ENCODE measurements at places on chromosomes 11 and 22.

- H3K4me1 ChIP-seq, result no peaks in the 10 kb centered on the region
- H3K27me3 ChIP-seq, result no peaks in the 10 kb centered on the region
- H3K4me3 ChIP-seq, result no peak overlapping the region
- H3K36me3 ChIP-seq, result no peaks in the 10 kb centered on the region
- DNase-seq, result no peak
- H3K27ac ChIP-seq, result no peak overlapping the region
These were observed 24.4 kb downstream of the HORMAD2 start for GRCh38 chr22:30104501-30105156.

DNA sequence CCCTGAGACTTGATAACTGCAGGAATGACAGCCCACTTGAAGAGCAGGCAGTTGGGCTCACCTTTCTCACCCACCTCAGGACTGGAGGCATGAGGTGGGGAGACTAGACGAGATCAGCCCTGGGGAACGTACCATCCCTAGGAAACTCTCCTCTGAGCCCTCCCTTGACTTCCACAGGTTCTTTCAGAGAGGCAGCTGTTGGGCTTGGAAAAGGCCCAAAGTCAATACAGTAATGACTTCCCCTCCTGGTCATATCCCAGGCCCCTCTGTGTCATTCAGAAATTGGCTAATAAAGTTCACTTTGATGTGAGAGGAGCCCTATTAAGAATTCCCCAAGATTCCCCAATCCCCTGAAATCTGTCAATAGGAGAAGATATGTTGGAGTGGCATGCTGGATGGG, 5.8 kb upstream of the NECTIN1 start:
- DNase-seq, result no peak
- peaks cover 6% of the 10 kb centered on the region for H3K4me1 ChIP-seq
- no peaks in the 10 kb centered on the region for H3K27me3 ChIP-seq
- H3K36me3 ChIP-seq, result no peaks in the 10 kb centered on the region
- H3K4me3 ChIP-seq, result no peak overlapping the region
- H3K27ac ChIP-seq, result no peak overlapping the region

DNA sequence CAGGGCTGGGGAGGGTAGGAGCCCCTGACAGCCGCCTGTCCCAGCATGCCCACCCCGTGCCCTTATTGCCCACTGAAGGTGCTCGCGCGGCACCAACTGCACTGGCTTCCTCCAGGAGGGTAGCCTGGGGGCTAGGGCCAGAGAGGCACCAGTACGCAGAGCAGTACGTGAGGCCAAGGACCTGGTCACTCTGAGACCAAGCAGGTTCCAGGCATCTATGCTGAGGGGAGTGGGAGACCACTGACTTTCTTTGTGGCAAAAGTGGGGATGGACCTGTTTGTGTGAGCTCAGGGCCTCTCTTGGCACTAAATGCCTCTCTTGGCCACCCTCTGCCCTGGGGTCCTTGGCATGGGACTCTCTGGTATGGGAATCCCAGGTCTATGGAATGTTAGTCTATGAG, 10.8 kb downstream of the GP1BB start:
- no peak overlapping the region for H3K4me3 ChIP-seq
- H3K36me3 ChIP-seq, result no peaks in the 10 kb centered on the region
- no peak overlapping the region for H3K27ac ChIP-seq
- H3K4me1 ChIP-seq, result peaks cover 7% of the 10 kb centered on the region
- no peaks in the 10 kb centered on the region for H3K27me3 ChIP-seq

GRCh38 chr11:111766834-111767142, 599 bp upstream of the PPP2R1B start:
- no peaks in the 10 kb centered on the region for H3K27me3 ChIP-seq
- H3K4me1 ChIP-seq, result peaks cover 23% of the 10 kb centered on the region
- DNase-seq, result no peak
- peak overlapping the region; percentile 83 for H3K4me3 ChIP-seq
